ENCODE measurements at places on chromosomes 11 and 22.

- DNase-seq, result no peak
These were observed 330.3 kb downstream of the C11orf87 start for GRCh38 chr11:109752212-109752825.

DNA sequence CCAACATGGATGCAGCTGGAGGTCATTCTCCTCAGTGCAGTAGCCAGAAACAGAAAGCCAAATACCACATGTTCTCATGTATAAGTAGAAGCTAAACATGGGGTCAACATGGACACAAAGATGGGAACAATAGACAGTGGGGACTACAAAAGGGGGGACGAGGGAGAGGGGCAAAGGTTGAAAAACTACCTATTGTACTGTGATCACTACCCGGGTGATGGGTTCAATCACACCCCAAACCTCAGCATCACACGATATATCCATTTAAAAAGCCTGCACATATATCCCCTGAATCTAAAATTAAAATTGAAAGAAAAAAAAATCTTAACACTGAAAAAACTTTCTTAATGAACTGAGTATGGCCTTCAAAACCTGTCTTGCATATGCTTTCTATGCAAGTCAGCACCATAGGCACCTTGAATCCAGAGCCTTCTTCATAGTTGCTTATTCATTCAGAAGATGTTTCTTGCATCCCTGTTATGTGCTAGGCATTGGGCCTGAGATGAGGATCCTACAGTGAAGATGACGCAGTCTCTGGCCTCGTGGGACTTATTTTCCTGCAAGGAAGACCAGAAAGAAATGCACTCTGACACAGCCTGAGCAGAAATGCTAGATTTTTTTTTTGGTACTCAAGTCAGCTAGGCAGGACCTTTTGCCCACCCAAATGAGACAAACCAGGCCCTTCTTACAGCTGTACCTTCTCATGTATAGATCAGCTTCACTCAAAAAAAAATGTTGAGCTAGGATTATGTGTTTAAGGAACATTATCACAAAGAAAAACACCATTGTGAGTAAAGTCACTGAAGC is 21.0 kb downstream of the NNMT start:
- DNase-seq, result no peak

DNA sequence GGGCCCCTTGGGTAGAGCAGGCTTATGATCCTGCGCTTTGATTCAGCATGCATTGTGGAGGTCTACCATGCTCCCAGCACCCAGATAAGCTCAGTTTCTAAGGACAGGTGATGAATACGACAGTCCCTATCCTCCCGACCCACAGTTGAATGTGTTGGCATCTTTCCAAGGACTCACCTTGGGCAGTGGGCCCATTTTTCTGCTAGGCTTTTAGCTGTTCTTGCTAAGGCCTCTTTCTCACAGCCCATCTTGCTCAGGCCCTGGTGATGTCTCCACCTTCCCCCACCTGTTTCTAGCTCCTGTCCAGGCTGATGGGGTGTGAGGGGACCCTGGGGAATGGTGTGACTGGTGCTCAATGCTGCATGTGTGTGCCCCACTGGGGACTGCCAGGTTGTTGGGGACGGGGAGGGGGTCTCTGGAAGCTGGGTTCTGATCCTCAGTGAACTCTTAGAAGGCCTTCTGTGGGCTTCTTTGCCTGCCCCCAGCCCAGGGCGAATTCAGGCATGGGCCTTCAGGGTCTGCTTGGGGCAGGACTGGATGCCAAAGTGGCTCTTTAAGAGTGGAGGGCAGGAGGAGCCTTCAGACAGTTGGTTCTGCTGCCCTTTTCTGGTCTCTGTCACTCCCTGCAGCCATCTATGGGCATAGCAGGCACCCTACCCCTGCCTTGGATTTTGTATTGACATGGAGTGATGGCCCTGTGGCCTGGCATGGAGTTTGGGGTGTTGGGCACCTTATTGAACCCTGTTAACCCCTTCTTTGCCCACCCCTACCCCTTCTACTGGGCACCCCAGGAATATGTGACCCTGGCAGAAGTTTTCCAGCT is 33.1 kb downstream of the PHLDB1 start:
- DNase-seq, result no peak

DNA sequence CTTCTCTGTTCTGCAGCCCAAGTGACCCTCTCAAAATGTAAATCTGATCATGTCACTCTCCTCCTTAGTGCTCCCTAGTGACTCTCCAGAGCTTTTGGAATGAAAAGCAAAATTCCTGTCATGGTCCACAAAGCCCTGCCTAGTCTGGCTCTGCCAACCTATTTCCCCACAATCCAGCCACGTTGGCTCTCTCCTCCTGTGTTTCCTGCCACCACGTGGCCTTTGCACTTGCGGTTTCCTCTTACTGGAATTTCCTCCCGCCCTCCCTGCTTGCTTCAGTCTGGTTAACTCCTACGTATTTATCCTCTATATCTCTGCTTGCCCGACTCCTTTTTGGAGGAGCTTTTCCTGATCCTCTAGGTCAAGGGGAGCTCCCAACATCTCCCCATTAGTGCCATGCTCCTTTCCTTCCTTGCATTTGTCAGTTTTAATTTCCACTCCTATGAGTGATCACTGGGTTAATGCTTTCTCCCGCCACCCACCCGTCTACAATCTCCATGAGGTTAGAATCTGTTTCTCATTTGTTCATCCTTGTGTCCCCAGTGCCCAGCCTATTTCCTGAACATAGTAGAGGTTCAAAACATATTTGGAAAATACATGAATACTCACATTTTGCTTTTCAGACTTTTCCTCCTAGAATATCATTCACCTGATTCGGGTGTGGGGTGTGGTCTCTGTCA is 11.5 kb downstream of the NNMT start:
- DNase-seq, result no peak

DNA sequence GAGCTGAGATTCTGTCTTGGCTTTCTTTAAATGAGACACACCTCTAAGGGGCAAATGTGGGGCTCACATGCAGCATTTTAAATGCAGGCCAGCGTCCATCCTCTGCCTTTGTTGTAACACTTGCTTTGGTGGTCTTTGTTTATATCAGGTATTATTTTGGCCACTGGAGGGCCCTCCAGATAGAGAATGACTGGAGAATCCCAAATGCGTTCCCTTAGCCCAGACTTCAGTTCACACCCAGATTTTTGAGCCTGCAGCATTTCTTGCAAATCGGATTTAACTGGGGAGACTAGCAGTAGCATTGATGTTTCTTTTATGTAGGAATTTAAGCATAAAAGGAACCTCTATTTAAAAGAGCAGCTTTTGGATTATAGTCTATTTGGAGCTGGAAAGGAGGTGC is 200.2 kb upstream of the SORL1-AS1 start:
- DNase-seq, result no peak

DNA sequence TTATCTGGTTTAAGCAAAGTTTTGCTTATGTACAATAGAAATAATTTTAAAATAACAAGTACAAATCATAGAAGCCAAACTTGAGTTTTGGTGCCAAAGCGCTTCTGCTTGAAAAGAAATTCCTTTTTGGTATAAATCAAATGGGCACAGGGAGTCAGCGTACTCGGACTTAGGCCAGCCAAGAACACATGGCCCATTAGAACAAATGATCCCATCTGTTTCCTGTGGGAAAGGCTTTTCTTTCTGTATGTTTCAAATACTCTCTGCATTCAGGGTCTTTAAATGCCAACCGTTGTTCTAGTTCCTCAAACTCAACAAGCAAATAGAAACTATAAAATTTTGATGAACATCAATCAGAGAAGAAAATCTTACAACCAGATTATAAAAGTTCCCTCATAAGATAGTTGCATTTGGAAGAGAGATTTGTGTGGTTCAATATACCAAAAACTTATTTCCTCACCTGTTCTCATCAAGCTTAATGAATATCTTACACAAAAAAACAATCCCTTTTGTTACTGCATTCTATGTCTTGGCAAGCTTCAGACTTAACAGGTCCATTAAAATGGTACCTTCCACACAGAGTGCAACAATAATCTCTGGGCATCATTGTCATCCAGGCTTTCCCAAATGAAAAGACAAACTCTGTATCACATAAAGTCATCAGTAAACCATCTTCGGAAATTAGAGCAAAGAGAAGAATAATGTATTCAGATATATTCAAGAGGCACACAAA is 739.8 kb upstream of the API5 start:
- no peak for DNase-seq

DNA sequence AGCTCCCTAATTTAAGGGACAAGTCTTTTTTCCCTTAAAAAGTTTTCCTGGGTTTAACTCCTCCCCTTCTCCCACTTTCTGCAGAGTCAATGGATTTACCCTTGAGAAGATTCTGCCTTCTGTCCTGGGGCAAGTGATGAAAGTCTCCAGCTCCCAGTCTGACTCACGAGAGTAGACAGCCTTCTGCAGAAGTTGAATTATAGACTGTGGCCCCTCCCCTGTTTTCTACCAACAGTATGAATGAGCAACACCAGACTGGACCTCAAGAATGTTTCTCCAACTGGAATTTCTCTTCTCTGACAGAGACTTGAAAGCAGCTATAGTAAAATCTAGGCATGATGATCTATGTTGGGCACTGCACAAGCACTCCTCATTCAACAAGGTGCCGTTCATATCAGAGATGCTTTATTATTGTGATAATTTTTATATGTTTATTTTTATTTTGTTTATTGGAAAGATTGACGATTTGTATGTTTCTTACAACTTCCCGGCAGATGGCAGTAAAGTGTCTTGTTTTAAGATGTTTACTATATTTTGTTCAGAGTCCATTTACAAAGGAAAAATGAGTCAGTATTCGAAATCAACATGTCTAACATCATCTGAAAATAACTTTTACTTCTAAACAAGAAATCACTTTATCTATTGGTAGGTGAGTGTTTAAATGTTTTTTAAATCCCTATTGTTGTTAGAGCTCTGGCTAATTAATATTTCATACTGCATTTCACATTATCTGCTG is 56.6 kb downstream of the LMO2 start:
- DNase-seq, result no peak

GRCh38 chr11:111947143-111947542 is 10.0 kb downstream of the DIXDC1 start:
- DNase-seq, result no peak

DNA sequence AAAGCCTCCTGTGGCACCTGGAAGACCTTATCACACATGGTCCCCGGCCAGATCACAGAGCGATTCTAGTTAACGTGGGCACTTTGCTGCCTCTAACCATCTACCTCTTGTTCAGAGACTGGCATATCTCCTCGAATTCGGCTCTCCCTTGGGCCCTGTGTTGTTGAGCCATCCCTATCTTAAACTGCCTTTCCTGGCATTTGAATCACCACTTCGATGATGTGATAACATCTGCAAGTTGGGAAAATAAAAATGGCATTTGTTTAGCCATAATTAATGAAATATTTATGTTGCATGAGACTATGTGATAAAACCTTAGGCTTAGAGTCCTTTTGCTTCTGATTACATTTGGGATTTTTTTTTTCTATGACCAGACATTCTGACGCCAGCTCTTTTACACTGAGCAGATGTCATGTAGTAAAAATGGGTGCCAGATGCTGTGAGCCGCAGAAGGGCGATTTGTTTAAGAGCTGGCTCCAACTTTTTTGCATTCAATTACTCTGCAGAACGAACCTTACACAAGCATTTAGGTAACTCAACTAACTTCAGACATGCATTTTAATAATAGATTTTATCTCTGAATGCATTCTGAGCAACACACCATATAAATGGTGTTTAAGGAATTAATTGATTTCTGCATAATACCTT is 58.5 kb upstream of the PARVA start:
- DNase-seq, result no peak
